ENCODE measurements at places on chromosomes 4 and X. TPM values are rescaled to one million over a fixed set of nuclear protein-coding genes. Genes with fewer than 3 reads are reported as not detected.

Gene UGT2A3
- not detected for total RNA-seq

Gene PPP1R2C
- not detected for total RNA-seq

Gene PITX2
- 1.5 TPM for total RNA-seq

Gene ADGRG2
- 0.76 TPM for total RNA-seq

Gene CXorf49
- total RNA-seq, result not detected

Gene ARHGAP36
- total RNA-seq, result not detected

Gene PLP1
- 6.2 TPM for total RNA-seq

Gene DCTD
- 43.6 TPM for total RNA-seq

Gene TCEAL2
- 0.57 TPM for total RNA-seq

Gene RASL11B
- total RNA-seq, result 0.95 TPM

Gene LRAT
- not detected for total RNA-seq

Gene ACSL1
- 69.2 TPM for total RNA-seq

Gene AWAT2
- not detected for total RNA-seq

Gene GPR143
- 3.9 TPM for total RNA-seq

Gene POLN
- 1.4 TPM for total RNA-seq

Gene GRIA3
- 0.19 TPM for total RNA-seq

Gene SAGE1
- total RNA-seq, result not detected

Gene KLB
- 0.34 TPM for total RNA-seq
